Activated CD4-positive, alpha-beta T cell treated with anti-CD3 and anti-CD28 coated beads for 4 hours (primary cell): ENCODE measurements at places on chromosomes 1 and 21.

DNA sequence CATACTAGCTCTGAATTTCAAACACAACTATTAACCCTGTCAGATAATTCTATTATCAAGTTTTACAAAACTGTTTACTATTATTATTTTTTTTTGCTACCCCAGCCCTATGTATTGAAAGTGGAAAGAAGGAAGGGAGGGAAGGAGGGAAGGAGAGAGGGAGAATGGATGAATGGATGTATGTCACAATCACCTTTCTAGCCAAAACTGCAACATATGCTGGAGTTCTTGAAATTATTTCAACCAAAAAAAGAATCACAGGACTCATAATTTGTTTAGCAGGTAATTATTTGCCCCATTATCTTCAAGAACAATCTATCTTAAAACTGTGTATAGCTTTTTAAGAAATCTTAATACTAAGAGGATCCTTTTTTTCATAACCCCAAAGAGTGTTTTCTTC, 5.4 kb downstream of the NRIP1 start:
- DNase-seq, result no peak

GRCh38 chr1:98316286-98316905, 345.1 kb upstream of the SNX7 start:
- DNase-seq, result no peak

- DNase-seq, result no peak
Measured at GRCh38 chr1:229784834-229785233, 158.8 kb downstream of the URB2 start.

GRCh38 chr1:176440176-176440575, 22.8 kb upstream of the PAPPA2 start:
- DNase-seq, result no peak

- no peak for DNase-seq
Measured at GRCh38 chr1:171666114-171666769, 13.8 kb upstream of the MYOC start.

- DNase-seq, result no peak
Measured at GRCh38 chr1:67571406-67571805, 113.6 kb upstream of the GADD45A start.

DNA sequence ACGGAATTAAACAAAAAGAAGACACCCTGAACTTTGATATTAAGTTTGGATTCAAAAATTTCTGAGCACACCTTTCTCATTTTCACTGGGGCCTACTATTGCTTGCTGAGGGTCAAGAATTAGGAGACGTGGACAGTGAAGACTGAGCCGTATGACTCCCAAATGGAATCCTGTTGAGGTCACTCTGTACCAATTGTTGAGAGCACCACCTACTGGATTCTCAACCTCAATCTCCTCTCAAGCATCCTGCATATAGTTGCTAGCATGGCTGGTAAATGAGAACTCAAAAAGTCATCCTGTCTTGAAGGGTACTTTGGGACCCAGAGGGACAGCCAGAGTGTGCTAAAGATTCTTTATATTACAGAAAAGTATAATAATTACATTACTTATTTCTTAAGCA, 20.2 kb upstream of the MTR start:
- DNase-seq, result no peak

GRCh38 chr1:89364954-89365550, 1.2 kb downstream of the GBP6 start:
- no peak for DNase-seq

DNA sequence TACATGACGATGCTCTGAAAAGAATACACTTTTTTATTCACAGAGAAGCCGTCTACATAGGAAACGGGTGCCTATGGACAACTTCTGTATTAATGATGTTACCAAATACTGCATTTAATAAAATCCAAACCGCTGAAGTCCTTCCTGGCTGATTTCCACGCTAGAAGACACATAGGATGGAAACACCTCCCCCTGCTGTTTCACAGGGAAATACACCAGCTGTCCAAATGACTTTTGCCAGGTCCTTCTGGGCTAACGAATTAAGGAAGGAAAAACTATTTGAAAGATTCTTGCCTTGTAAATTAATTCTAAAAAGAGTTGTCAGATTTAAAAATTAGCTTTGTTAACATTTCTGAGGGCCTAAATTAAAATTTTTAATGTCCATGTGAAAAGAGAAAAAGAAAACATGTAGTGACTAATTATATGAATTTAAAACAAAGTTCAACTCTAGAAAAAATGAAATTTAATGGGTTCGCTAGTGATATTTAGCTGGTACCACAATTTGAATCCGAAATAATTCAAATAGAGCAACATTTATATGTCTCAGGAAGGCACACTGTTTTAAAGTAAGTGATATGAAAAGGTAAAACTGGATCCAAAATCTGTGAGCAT, 146.0 kb downstream of the RERE start:
- DNase-seq, result peak; percentile 13

GRCh38 chr21:42037943-42038342, 27.8 kb upstream of the ZBTB21 start:
- no peak for DNase-seq

- peak; percentile 28 for DNase-seq
Measured at GRCh38 chr1:228515200-228515834, 28.1 kb downstream of the RNF187 start.

DNA sequence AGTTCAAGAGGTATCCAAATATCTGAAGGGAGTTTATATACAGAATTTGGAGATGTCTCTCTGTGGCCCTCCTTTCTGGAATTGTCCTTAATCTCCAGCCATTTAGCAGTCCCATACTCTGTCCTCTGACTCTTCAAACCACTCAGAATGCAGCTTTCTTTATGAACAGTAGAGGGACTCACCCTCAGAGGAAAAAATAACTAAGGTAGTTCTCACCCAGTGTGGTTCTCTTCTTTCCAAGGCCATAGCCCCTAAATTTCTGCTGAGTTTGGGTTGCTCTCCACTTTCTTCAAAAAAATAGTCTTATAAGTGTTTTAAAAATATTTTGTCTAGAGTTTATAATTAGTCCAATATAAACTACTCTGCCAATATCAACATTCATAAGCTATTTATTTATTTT, 369.7 kb downstream of the MATN1 start:
- no peak for DNase-seq

GRCh38 chr21:36381841-36382589, 3.2 kb upstream of the CHAF1B start:
- no peak for DNase-seq

- no peak for DNase-seq
Measured at GRCh38 chr1:89304572-89305230, 32.0 kb upstream of the GBP5 start.

DNA sequence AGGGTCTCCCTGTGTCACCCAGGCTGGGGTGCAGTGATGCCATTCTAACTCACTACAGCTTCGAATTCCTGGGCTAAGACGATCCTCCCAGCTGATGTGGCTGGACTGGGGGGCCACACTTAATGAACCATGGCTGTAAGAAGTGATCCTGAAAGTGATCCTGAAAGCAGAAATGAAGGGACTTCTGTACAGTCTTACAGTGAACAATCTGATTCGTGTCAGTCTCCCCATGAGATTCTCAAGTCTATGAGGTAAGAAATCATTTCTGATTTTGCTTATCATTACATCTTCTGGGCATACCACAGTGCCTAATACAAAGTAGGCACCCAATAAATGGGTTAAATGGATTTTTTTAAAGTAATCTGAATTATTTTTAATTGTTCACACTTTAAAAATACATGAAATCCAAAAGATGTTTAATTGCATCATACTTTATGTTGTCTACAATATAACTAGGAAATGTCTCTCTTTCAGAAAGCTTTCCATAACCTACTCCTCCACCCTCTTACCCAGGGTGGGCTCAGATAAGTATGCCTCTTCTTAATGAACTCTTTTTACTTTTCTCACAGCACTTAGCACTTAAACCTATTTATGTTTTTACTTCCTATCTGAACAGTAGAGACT, 21.5 kb downstream of the TUT4 start:
- DNase-seq, result no peak

- DNase-seq, result no peak
Measured at GRCh38 chr1:78075621-78076020, 29.9 kb downstream of the GIPC2 start.

DNA sequence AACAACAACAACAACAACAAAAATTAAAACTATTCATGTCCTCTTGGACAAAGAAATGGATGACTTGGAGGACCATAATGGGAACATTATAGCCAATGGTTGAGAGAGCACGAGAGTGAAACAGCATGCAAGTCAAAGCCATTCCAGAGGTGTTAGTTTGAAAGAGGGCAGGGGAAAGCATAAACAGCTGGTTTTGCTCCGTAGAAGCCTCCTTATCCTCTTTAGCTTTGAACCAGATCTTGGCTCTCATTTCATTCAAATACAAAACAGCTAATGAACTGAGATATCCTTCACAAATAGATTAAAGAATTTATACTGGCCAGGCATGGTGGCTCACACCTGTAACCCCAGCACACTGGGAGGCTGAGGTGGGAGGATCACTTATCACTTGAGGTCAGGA, 8.7 kb upstream of the SMG7 start:
- DNase-seq, result no peak

DNA sequence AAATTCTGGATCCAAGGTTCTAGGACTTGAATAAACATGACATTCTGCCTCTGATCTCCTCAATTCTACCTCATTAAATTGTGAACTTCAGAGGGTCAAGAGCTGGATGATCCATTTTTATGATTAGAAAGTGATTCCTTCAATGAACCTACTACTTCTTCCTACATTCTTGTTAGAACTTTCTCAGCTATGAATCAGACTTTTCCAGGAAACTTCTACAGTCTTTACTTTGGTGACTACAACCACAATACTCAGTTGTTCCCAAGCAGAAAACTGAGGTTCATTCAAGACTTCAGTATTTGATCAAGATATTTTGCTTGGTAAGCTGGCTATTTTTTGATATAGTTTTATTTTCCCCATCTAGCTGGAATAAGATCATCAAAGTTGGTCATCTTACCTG, 51.4 kb downstream of the CDC7 start:
- DNase-seq, result no peak

- DNase-seq, result no peak
Measured at GRCh38 chr1:101613546-101613945, 376.7 kb downstream of the S1PR1 start.

DNA sequence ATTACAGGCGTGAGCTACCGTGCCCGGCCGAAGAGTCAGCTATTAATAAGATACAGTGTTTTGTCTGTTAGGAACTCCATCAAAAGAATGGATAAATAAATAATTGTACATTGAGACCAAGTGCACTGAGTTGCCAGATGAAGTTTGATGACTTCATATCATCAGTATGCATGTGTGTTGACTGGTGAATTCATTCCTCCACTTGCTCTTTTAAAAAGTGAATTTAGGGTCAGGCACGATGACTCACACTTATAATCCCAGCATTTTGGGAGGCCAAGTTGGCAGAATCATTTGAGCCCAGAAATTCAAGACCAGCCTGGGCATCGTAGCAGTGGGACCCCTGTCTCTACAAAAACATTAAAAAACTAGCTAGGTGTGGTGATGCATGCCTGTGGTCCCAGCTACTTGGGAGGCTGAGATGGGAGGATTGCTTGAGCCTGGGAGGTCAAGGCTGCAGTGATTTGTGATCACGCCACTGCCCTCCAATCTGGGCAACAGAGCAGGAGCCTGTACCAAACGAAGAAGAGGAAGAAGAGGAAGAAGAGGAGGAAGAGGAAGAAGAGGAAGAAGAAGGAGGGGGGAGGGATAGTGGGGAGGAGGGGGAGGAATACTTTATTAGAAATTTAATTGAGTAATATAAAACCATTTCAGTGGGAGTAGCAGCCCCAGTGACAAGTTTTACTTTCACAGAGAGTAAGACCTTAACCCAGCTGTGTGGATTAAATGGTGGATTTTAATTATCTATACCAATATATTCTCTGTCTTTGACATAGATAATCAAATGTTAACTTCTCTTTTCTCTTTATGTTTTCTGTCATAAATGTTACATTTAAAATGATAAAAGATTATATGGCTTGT, 74.9 kb downstream of the CCDC18 start:
- DNase-seq, result no peak

DNA sequence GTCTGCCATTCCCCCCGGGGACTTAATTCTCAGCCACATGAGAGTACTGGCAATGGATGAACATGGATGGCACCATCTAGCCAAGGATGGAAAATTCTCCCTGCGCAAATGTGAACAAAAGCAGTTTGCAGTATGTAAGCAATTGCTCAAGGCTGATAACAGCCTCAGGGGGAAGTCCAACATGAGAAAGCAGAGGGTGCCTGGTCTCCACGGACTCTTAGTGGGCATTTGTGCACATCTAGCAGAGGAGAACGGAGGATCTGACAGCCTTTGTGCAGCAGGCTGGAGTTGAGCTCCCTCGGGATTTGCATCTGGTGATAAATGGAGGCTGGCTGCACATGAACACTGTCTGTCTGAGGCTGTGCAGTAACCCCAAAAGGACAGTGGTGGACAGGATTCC, 13.9 kb upstream of the OLIG1 start:
- DNase-seq, result no peak

GRCh38 chr1:46480959-46481646, 8.5 kb upstream of the DMBX1 start:
- DNase-seq, result no peak

GRCh38 chr1:240833075-240833474, 221.1 kb upstream of the GREM2 start:
- DNase-seq, result no peak

DNA sequence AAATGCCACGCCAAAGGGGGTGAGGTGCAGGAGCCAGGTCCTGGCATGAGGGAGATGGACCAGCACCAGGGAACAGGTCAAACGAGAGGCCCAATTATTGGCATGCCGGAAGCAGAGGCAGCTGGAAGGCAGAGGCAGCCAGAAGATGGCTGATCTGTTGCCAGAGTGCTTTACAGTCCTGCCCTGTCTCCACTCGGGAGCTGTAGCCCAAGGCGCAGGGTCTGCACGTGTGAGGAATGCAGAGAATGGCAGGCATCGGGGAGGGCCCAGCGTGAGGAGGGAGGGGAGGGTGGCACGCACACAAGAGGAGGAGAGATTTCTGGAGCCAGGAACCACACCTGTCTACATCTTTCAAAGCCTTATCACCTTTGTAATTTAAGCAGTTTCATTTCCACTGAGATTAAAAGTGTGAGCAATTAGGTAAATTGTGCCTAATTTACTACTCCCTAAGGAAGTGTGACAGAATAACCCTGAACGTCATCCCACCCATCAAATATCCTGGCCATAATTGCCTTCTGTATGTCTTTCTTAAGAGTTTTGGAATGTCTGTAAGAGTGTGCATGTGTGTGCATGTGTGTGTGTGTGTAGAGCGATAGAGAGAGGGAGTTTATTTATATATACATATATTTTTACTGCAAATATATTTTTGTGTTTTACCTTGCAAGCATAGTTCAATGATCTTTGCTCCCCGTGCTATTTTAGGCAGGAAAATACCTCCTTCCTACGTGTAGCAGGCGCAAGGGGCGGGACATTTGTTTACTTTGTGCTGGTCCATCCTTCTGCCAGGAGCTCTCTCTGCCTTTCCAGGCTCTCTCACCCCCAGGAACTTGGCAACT, 125.5 kb upstream of the SERBP1 start:
- no peak for DNase-seq
